HS-27A (cell line): ENCODE measurements at places on chromosomes 12 and 14.

- no peak for DNase-seq
Measured at GRCh38 chr14:37034410-37035285, 137.8 kb downstream of the SLC25A21 start.

- DNase-seq = no peak
Measured at GRCh38 chr14:63759456-63759855, 31.6 kb upstream of the SGPP1 start.

DNA sequence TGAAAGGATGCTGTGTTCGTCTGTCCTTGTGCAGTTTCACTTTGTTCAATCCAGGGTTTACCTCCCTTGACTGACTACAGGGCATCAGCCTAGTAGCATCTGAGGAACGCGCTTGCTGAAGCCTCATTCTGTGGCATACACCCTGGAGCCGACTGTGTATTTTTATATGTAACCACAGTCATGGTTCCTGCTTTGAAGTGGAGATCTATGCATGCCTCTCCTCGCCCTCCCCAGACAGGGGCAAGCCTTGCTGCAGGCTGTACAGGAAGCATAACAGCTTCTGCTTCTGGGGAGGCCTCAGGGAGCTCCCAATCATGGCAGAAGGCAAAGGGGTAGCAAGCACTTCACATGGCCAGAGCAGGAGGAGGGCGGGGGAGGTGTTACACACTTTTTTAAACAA, 262.1 kb downstream of the BCL11B start:
- no peak for DNase-seq

- DNase-seq = no peak
Measured at GRCh38 chr12:75184516-75184915, 25.1 kb downstream of the KCNC2 start.

DNA sequence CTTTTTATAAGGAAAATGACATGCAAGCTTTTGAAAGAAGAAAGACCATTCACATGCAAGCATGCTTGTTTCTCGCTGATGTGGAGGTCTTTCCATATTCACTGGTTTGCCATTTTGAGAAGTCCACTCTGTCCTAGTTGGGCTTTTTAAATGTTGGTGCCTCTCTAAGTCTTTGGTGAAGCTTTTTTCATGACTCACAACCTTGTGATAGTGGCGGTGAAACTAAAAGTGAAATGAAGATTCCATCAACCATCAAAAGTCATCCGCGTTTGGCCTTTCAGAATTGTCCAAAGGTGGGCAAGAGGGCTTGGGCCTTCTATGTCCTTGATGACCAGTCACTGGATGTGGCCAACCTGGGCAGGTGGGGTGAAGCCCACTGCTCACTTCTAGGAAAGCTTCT, 4.3 kb downstream of the LRRC74A start:
- DNase-seq = no peak

GRCh38 chr12:92506891-92507290, 195.9 kb upstream of the PLEKHG7 start:
- DNase-seq = no peak
